ENCODE measurements at places on chromosomes 16 and 17.

GRCh38 chr17:20094777-20095176 is 85.6 kb downstream of the SPECC1 start:
- no peak for DNase-seq

GRCh38 chr17:16991349-16992009 is 19.6 kb upstream of the TNFRSF13B start:
- peak; percentile 74 for DNase-seq

DNA sequence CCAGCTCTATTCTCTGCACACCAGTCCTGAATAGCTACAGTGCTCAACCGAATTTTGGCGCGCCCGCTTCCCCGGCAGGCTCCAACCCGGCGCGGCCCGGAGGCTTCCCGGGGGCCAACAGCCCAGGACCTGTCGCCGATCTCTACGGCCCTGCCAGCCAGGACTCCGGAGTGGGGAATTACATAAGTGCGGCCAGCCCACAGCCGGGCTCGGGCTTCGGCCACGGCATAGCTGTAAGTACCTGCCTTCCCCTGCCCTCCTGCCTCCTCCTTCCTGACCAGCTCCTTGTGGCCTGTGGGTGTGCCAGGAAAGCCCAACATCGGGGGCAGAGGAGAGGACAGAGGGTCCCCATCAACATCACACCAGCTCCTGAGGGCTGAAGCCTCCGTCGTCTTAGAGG is 70.2 kb downstream of the CCDC182 start:
- peak; percentile 56 for DNase-seq

GRCh38 chr17:76452127-76452659 is 759 bp downstream of the UBE2O start:
- no peak for DNase-seq

GRCh38 chr17:10091046-10091445 is 107.4 kb downstream of the GAS7 start:
- no peak for DNase-seq

DNA sequence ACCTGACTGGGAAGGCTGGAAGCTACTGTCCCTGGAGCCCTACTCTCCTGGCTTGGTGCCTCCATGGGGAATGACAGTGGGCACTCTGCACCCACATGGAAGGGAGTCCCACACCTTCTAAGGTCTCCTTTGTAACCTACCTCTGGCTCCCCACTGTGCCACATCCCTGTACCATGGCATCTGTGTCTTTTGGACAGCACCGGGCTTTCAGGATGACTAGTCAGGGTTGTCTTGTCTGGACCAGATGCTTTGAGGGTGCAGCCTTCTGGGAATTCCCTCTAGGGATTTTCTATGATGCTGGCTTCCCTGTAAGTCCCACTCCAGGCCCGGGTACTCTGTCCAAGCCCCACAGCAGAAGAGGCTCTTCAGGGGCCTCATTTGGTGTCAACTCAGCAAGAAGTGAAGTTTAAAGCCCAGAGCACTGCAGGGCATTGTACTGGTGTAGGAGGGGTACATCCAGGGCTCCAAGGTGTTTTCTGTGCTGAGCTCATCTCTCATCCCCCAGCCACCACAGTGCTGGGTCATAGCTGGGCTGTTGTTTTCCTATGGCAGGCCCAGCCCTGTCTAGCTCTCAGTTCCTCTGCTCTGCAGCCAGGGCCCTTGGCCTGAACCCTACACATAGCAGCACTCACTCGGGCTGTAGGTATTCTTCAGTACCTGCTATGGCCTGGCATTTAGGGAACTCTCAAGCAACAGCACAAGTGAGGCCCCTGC is 255.3 kb downstream of the CPPED1 start:
- no peak for DNase-seq

DNA sequence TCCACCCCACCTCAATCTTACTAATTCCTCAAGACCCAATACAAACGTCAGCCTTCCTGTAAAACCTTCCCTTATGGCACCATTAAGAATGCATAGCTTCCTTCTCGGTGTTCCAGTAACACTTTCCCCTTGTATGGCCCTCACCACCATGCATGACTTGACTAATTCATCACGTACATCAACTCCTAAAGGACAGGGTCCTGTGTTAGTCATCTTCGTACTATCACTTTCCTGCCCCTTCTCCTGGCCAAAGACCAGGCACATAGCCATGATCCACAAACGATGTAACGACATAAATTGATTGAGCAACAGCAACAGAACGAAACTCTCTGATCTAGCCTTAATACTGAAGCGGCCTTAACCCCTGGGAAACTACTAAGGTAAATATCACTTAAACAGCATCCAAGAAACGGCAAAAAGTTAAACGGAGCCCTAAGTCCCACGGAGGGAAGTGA is 612 bp downstream of the PSMD12 start:
- DNase-seq: no peak

DNA sequence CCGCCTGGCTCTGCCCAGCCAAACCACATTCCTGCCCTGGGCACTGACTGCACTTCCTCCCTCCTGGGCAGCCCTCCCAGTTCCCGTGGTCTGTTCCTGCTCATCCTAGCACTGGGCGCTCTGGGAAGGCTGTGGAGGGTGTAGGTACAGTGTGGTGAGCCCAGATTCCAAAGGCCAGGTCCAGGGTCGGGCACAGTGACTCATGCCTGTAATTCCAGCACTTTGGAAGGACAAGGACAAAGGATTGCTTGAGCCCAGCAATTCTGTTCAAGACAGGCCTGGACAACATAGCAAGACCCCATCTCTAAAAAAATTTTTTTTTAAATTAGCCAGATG is 30.6 kb downstream of the C16orf74 start:
- no peak for DNase-seq

DNA sequence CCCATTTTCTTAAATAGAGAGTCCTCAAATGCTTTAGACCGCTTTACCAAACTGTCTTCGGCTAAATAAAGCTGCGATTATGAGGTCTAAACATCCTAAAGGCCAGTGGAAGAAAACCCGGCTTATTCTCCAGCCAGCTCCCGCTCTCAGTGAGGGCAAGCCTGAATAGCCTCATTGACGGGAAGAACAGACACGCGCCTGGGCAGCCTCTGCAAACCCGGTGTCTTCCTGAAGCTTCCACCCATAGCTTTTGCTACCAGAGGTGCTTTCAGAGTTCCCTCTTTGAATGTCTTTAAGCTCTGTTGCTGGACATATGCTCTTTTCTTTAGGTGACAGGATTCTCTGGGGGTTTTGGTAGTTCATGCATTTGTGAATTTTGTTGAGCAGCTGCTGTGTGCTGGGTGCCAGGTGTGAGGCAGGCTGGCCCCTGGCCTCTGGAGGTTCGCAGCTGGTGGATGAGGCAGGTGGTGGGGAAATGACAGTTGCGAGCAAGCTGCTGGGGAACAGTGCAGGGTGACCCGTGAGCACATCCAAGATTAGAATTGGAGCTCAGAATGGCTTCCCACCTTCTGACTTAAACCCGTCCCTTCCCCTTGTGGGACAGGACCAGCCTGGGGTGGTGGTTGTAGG is 44.7 kb downstream of the CRISPLD2 start:
- DNase-seq: peak; percentile 28

DNA sequence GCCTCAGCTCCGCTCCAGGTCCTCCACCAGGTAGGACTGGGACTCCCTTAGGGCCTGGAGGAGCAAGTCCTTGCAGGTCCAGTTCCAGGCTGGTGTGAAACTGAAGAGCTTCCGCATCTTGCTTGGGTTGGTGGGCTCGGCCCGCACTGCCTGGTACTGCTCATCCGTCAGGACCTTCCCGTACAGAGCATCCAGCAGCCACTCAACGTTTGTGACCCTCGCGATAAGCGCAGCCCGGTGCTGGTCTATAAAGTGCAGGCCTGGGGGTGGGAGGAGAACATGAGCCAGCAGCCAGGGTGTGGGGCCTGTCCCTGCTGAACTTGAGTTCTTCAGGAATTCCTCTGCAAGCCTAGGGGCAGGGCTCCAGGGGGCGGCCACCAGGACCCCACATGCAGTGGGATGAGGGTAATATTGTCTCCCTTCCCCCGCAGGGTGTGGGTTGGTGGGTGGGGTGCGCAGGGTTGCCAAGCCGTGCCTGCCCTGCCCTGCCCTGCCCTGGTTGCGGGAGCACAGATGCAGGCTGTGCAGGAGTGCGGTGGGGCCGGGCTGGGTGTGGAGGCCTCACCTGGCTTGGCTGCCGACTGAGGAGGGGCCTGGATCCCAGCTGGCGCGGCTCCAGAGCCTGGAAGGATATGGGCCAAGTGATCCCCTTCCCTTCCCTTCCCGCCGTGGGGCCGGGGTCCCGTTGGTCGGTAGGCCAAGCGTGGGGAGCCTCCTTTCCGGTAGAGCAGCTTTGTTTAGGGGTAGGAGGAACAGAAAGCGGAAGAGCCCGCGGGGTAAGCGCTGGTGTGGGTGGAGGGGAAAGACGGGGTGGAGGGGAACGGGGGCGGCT is 762 bp downstream of the PYCARD start:
- DNase-seq: peak; percentile 81

- DNase-seq: no peak
These were observed 16.1 kb downstream of the PSKH1 start for GRCh38 chr16:67909056-67909742.

GRCh38 chr16:3490911-3491629 is 4.2 kb downstream of the C16orf90 start:
- DNase-seq: no peak

DNA sequence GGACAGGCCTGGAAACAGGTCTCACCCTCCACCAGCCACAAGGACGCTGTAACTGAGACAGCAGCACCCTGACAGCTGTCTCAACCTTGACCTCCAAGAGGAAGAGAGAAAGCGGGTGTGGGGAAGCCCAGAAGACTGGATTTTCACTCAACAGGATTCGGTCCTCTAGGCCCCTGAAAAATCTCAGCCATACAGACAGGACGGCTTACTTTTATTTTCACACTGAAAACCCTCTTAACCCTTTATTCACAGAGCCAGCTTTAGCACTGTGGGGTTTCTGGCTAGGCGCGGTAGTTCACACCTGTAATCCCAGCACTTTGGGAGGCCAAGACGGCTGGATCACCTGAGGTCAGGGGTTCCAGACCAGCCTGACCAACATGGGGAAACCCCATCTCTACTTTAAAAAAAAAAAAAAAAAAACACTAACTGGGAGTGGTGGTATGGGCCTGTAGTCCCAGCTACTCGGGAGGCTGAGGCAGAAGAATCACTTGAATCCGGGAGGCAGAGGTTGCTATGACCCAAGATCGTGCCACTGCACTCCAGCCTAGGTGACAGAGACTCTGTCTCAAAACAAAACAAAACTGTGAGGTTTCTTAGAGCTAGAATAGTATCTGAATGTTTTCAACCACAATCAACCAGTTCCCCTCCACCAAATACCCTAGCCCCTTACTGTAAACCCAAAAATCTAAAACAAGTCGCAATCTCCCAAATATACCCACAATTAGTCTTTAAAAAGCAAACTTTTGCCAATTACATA is 5.3 kb downstream of the ANKRD11 start:
- DNase-seq: no peak

DNA sequence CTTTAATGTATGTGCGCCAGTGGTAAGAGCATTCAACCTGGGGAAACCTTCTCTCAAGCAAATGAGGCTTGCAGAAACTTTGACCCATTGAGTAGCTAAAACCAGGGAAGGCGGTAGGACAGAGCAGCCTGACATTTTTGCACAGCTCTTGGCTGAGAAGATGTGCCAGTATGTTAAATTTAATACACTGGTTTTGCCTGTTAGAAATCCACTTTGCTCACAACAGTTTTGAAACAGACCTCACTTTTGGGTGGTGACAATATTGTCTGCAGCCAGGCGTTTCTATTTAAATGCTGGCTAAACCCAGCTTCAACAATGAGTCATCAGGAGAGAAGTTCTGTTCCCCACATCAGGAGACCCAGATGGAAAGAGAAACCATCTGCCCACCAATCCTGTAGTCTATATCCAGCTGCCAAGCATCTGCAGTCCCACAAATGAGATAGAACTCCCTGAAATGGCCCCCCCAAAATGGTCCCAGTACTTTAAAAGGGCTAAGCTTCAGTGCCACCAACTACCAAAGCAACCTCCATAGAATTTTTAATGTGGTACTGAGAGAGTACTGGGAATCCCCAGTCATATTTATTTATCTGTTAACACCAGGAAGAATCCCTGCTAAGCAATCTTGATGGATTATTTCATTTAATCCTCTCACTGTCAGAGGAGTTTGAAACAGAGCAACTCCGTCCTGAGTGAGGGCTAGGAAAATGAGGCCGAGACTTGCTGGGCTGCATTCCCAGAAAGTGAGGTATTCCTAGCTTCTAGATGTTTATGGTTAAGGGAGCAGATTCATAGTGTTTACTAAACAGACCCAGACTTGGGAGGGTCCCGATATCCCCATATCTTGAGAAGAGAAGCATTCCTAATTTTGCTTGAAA is 29.0 kb upstream of the CLEC3A start:
- no peak for DNase-seq

DNA sequence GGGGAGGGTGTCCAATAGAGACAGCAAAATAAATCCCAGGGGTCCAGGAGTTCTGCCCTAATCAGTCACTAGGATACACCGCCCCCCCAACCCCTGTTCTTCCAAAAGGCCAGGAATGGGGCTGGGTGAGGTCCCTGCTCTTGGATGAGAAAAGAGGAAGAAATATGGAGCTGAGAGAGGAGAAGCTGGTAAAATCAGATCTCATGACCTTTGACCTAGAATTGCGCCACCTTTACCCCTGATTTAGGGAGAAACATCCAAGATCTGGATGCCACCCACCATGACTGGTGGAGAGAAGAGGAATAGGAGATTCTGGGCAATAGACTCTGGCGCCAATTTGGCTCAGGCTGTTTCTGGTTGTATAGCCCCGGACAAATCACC is 707 bp upstream of the CACNB1 start:
- DNase-seq: no peak

- DNase-seq: peak; percentile 70
These were observed 73.5 kb downstream of the CYTH1 start for GRCh38 chr17:78708510-78708973.

GRCh38 chr17:63434951-63435571 is 11.0 kb downstream of the CYB561 start:
- DNase-seq: peak; percentile 27

GRCh38 chr17:48548523-48549280 is 3.8 kb upstream of the HOXB2 start:
- no peak for DNase-seq

GRCh38 chr17:75065562-75066151 is 18.6 kb downstream of the KCTD2 start:
- no peak for DNase-seq

- no peak for DNase-seq
These were observed 6.5 kb downstream of the WWP2 start for GRCh38 chr16:69768666-69769065.

GRCh38 chr17:40551879-40552768 is 13.1 kb downstream of the CCR7 start:
- DNase-seq: no peak

GRCh38 chr17:7650509-7651096 is at the start of gene ATP1B2:
Gene ATP1B2, plus strand, starts transcription at chr17:7650926. Its CDS starts 593 bp downstream, at chr17:7651519.
- DNase-seq: peak; percentile 57

DNA sequence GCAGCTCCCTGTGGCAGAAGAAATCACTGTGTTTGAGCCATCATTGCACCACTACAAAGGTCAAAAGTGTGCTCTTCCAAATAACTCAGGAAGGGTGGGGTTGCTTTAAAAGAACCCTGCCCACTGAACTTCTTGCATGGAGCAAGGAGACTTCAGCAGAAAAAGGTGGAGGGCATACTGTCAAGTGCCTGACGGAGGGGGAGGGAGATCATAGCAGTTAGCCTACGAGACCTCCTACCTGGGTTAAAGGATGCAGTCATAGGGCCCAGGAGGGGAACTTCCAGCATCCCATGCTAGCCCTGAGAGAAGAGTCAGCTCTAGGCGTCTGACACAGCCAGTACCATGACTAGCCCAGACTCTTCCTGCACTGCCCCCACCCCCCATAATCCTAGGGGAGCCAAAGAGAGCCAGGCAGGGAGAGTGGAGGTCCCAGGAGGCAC is 45.3 kb upstream of the MSI2 start:
- no peak for DNase-seq

GRCh38 chr16:30075503-30076275 is at the start of gene PPP4C:
Gene PPP4C, plus strand, starts transcription at chr16:30075994. Its CDS starts 384 bp downstream, at chr16:30076378.
- DNase-seq: peak; percentile 85
